A673 (cell line): ENCODE measurements at places on chromosomes 3 and 15. TPM values are rescaled to one million over a fixed set of nuclear protein-coding genes. Genes with fewer than 3 reads are reported as not detected.

- no peak for DNase-seq
These were observed 1032.2 kb upstream of the SEMA6D start for GRCh38 chr15:46685096-46685495.

DNA sequence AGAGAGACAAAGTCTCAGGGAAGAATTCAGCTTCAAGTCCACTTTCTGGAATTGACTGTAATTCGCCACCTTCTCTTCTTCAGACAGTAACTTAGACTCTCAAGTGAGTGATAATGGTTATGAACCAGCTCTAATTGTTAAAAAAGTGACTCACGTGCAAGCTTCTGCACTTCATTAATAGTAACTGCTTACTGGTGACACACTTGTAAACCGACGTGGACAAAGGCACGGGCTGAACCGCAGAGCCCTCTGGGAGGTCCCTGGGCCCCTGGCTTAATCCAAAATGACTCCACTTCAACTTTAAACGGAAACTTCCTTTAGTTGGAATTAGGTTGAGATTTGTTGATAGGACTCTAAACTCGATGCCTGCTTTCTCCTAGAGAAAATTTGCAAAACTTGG lies 17.0 kb downstream of the MUC4 start:
- peak; percentile 40 for DNase-seq

DNA sequence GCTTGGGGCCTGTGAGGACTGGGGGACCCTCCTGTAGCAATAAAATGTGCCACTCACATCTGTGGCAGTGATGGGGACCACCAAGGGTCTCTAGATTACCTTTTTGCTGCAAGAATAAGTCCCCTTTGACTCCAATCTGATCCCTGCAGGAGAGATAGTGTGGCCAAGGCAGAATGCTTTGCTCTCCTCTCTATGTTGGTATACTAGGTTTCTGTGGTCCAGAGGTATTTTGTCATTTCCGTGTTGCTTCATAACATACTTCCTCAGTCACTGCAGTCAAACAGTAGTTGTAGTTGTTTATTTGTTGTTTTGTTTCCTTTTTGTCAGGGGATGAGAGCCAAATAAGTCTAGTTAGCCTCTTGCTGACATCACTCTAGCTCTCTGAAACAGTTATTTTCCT lies 13.1 kb upstream of the NAALADL2 start:
- DNase-seq = no peak

The ZPLD1 gene
- 0.17 TPM in 1 of 2 replicates, not detected in the other for total RNA-seq

The KLHDC8B gene
- total RNA-seq = 5.1 and 6.9 TPM in 2 replicates

DNA sequence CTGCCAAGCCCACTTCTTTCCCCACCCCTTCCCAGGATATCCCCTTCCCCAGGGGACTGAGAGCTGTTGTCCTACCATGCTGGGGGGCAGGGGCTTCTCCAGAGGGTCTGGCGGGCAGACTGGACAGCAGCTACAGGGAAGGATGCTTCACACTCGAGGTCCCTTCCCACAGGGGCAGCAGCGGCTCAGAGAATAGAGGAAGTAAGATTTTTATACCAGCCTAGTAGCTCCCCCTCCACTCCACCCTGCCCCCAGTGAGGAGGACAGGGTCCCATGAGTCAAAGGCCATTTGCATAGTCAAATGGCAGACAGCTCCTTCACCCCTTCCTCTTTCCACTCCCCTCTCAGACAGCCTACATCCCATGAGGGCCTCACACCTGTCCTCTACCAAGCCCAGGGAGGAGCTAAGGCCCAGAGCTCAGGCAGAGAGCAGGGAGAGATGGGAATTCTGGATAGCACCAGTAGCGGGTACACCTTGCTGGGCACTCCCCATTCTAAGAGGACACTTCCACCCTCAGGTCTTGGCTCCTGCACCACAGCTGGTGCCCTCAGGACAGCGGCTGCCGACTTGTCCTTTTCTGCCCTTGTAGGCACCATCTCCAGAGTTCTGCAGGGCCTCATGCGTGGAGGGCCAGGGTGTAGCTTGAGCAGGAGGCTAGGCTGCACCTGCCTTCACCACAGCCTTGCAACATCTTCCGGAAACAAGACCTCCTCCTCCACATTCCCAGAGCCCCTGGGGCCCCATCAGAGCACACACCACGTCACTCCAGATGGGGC lies at the start of gene TLR9:
TSS of gene TLR9 (minus strand) at position 194 of the 777 bp plus-strand sequence. CDS start at position 78, 116 bp downstream.
- DNase-seq = no peak
